ENCODE measurements at places on chromosomes 5 and 9.

DNA sequence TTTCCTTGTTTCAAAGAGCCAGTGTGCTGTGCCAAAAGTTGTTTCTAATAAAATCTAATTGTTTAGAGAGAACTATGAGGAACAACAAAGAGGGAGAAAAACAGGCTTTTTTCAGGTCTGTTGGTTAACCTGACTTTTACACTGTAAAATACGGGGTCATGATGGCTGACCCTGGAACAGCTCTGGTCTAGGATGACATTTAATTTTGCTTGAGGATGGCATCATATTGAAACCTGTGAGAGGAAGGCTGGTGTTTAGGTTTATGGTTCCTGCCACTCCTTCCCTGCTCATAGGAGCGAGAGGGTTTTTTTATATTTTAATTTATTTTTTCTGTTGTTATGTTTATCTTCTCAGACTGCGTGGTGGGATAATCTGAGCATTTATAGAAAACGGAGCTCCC is 327.6 kb downstream of the KDM4C start:
- DNase-seq, result no peak

DNA sequence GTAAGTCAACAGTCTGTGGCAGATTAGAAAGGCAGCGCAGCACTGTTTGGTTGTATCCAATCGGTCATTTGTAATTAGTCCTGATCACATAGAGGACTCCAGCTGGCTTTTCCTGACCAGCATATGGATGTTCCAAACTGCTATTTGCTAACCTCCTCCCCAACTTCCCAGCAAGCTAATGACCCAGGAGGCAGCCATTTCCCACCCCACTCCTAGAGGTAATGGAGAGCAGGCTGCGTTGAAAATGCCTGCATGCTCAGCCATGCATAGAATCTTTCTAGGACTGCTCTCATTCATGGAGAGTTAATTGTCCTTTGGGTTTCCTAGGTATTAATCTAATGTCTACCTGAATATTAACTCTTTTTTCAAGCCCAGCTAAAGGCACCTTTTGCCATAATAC is 850.6 kb upstream of the WWC1 start:
- DNase-seq, result no peak

DNA sequence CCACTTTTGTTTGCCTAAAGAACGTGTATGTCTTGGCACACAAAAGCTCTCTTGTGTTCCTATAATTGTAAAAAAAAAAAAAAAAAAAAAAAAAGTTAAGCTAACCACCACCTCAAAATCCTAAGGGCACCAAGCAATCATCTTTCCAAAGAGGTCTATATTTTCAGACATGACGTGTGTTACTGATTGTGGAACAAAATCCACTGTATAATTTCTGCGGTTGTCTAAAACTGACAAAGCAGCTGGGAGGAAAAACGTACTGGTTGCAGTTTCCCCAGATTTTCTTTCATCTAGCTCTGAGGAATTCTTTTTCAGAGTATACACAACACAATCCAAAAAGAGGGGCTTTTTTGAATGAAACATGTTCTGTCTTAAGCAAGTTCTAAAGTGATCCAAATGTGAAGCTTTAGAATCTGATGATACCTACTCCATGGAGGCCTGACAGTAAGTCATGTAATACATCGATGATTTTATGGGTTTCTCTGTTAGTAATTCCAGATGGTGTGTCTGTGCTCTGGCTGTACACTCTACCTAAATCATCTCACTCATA is 375.6 kb upstream of the NUDT12 start:
- DNase-seq, result no peak

DNA sequence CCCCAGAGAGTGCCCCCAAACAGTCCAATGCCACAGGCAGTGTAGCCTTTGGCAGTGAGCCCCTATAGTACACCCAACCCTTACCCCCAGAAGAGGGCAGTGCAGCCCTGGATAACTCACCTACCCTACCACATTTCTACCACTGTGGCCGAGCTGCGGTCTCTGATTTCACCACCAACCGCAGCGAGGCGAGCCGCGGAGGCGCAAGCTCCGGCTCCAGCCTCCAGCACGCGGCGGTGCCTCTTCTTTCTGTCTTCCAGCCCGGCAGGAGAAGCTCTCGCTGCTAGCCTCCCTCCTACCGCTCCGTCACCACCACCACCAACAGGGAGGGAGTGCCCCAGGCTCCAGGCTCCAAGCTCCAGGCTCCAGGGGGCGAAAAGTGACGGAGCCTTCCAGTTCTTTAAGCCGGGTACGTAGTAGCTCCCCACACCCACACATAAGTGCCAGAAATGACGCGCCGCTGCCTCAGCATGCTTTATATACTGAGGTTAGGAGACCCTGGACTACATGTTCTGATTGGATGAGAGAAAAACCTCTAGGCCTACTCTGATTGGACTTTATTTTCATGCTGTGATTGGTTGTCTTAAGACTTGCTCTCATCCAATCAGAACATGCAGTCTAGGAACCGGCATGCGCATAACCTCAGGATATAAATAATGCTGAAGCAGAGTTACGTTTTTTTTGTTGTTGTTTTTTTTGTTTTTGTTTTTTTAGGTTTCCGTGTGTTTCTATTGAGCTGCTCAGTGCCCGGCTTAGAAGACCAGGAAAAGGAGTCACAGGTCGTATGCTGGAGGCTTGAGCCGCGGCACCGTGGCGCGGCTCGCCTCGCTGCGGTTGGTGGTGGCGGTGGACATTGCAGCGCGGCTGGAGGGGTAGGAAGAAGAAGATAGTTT is at the start of gene PCAT7:
Gene PCAT7 (plus strand): TSS at position 645 of the 893 bp plus-strand sequence.
- DNase-seq, result no peak

GRCh38 chr9:73229543-73229942 is 77.9 kb downstream of the ANXA1 start:
- no peak for DNase-seq

DNA sequence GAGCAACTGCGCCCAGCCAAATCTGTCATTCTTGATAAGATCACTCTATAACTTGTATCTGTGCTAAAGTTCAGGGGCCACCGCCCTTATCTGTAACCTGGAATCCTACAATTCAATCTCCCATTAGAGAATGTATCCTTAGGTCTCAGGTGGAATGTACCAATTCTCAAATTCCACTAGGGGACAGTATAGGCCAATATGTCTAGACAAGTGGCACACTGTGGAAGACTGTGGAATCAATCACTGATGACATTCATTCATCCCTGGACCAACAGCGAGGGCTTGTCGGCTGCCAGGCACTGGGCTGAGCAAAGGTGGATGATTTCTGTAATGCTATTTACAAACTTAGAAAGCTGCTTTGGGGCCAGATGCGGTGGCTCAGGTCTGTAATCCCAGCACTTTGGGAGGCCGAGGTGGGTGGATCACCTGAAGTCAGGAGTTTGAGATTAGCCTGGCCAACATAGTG is 28.7 kb upstream of the MEGF9 start:
- peak; percentile 66 for DNase-seq

DNA sequence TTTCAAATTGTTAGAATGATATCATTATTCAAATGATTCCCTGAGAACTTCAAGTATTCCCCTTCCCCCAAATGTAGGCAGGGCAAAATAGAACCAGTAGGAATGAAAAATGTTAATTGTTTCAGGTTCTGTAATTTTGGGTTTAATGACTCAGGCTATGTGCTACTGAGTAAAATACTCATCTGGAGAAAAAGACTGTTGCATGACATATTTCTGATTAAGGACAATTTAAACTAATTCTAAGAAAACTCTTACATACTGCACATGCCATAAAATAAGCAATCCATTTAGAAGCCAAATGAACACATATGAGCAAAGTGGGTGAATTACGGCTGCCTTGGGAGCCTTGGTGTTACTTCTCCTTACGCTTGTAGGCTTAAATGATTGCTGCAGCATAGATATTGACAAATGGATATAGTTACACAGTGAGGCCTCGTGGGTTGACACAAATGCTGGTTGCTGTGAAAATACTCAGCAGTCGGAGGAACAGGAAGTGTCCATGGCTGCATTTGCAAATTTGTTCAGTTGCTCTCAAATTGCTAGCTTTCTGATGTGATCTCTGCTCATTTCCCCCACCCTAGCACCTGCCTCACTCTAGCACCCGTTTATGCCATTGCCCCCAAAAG is 174.9 kb upstream of the DMAC1 start:
- DNase-seq, result no peak

GRCh38 chr5:147336876-147337275 is 102.0 kb downstream of the STK32A start:
- no peak for DNase-seq

GRCh38 chr9:107907715-107908114 is 418.1 kb upstream of the KLF4 start:
- no peak for DNase-seq

GRCh38 chr5:77635067-77635916 is 3.2 kb downstream of the OTP start:
- no peak for DNase-seq

- no peak for DNase-seq
Measured at GRCh38 chr9:18487611-18488010, 13.7 kb downstream of the ADAMTSL1 start.

DNA sequence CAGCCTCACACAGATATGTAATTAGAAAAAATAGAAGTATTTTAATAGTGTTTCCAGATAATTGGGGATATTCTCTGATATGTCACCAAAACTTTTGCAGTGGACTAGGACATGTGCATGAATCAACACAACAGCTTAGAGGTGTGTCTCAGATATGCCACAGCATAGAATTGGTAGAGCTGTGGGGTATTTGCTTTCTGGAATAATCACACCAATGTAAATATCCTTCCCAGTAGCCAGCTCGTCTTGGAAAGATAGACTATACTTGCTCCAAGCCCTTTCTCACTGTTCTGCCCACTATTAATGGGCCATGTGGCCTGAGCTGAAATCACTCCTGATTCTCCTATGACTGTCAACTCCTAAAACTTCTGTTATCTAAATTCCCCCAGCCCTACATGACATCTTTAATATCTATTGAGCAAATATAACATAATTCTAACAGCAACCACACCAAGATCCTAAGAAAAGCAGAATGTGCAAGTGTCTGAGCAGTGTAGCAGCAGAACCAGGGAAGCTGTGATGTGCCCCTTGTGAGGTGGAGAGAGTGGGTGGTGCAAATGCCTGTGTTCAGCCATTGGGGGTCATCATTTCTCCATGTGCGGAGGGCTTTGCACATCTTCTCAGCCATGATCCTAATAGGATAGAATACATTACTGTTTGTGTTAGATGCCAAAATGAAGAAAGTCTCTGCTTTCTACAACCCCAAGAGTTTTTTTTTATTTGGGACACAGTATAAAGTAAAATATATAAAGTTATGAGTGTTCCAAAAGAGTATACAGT is 65.0 kb downstream of the MELK start:
- no peak for DNase-seq

DNA sequence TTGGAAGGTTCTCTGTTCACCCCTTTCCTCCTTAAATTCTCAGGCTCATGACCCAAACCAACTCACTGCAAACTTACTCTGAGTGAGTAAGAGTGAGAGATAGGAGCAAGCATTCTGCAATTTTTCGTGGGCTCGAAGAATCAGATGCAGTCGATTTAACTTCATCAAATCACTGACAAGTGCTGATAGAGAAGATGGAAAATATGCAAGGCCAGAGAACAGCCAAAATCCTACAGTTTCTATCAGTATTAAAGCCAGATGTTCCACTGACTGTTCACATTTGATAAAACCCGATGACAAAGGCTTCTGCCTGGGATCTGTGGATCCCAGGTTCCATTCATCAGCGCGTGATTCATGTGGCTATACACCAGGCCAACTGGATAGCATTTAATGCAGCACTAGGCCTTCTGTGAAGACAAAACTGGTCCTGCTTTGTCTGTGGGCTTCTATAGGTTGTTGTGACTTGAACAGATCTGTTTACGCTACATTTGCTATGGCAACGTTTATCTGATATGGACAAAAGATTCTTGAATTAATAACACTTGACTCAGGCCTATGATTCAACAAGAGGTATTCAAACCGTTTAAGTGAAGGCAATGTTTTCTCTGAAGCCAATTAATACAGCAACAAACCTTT is 251.2 kb downstream of the NFIB start:
- DNase-seq, result no peak

GRCh38 chr5:92927291-92927778 is 653.7 kb downstream of the NR2F1-AS1 start:
- DNase-seq, result no peak

DNA sequence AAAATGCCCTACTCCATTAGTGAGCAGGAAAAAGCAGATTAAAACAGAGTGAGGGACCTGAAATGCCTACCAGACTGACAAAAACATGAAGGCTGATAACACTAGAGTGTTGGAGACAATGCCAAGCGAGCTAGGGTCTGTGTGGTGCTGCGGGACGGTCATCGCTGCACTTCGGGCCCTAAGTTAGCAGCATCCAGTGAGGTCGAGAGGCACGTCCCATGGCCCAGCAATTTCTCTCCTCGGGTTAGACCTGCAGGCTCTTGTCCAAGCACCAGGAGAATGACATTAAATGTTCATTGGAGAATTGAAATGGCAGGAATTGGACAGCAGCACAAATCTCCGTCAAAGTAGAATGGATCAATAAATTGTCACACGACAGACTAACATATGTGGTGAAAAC is 5.3 kb upstream of the CACNA1B start:
- no peak for DNase-seq

- DNase-seq, result no peak
Measured at GRCh38 chr9:104772714-104773510, 9.0 kb downstream of the NIPSNAP3B start.

- DNase-seq, result no peak
Measured at GRCh38 chr5:133730866-133731265, 118.5 kb upstream of the FSTL4 start.

DNA sequence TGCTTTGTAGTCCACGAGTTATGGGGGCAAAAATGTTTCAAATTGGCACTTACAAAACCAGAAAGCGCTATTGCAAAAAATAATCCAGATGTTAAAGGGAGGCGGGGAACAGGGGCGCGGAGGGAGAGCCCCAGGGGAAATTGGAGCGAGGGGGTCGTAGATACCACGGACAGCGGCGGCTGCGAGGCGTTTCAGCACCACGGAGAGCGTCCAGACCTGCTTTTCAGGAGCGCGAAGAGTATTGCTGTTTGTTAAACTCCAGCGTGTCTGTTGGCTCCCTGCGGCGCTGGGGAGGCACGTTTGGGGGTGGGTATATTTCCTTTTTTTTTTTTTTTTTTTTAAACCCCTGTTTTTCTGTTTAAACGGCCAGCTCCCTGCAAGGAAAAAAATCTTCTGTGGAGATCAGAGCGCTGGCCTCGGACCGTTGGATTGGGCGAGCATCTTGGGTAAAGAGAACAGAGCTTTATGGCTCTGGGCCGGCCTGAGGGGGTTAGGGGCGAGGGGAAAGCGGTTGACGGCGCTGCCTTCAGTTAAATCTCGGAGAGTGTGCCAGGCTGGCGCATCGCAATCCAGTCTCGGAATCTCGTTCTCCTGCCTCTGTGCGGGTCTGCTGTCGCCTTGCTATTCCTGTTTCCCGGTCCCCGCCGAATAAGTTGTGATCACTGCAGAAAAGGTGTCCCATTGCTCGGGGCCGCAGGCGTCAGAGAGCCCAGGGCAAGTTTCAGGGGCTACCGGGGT is at the start of gene GLRA1:
Gene GLRA1 (minus strand): TSS at position 288 of the 738 bp plus-strand sequence. CDS start 302 bp downstream, outside the sequence.
- peak; percentile 32 for DNase-seq

DNA sequence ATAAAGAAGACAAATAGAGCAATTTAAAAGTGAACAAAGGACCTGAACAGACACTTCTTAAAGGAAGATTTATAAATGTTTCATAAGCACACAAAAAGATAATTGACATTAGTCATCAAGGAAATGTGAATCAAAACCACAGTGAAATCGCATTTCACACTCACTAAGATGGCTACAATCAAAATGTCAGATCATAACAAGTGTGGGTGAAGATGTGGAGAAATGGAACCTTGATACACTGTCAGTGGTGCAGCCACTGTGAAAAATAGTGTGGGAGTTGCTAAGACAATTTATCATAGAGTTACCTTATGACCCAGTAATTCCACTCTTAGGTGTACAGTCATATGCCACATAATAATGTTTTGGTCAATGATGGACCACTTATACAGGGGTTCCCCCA is 54.5 kb upstream of the HTR4 start:
- no peak for DNase-seq

- DNase-seq, result no peak
Measured at GRCh38 chr5:176864755-176865154, 34.4 kb downstream of the HK3 start.

- peak; percentile 45 for DNase-seq
Measured at GRCh38 chr5:15008476-15008875, 136.9 kb upstream of the ANKH start.

Data from 8988T (cell line).